Ovary (tissue), 10 donors: ENCODE measurements at places on chromosomes 13 and 19. TPM values are rescaled to one million over a fixed set of nuclear protein-coding genes. Genes with fewer than 3 reads are reported as not detected.

PSG6 gene
- not detected for total RNA-seq

HIPK4 gene
- total RNA-seq, result 0.35 TPM

SELENOV gene
- total RNA-seq, result not detected

ZNF57 gene
- 4.4 TPM for total RNA-seq

DNA sequence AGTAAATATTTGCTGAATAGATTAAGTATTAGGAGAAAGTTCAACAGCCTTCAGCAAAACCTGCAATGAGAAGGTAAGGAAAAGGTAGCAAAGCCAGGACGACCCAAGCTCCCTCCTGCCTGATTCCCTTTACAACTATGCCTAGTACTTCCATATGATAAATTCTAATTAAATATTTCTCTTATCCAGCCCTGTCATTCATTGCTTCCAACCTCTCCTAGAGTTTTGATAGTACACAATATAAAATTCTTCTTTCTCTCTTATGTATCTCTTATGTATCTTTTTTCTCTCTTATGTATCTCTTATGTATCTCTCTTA is 187.2 kb downstream of the DCT start:
- H3K27ac ChIP-seq, result no peak overlapping the region
- no peak for DNase-seq
- no peaks in the 10 kb centered on the region for H3K4me1 ChIP-seq
- H3K4me3 ChIP-seq, result no peak overlapping the region
- H3K36me3 ChIP-seq, result no peaks in the 10 kb centered on the region

- H3K4me1 ChIP-seq, result no peaks in the 10 kb centered on the region
- H3K4me3 ChIP-seq, result no peak overlapping the region
- no peak overlapping the region for H3K27ac ChIP-seq
- H3K36me3 ChIP-seq, result no peaks in the 10 kb centered on the region
- no peak for DNase-seq
- no peaks in the 10 kb centered on the region for H3K27me3 ChIP-seq
Measured at GRCh38 chr19:30555075-30555790, 183.0 kb downstream of the ZNF536 start.

DNA sequence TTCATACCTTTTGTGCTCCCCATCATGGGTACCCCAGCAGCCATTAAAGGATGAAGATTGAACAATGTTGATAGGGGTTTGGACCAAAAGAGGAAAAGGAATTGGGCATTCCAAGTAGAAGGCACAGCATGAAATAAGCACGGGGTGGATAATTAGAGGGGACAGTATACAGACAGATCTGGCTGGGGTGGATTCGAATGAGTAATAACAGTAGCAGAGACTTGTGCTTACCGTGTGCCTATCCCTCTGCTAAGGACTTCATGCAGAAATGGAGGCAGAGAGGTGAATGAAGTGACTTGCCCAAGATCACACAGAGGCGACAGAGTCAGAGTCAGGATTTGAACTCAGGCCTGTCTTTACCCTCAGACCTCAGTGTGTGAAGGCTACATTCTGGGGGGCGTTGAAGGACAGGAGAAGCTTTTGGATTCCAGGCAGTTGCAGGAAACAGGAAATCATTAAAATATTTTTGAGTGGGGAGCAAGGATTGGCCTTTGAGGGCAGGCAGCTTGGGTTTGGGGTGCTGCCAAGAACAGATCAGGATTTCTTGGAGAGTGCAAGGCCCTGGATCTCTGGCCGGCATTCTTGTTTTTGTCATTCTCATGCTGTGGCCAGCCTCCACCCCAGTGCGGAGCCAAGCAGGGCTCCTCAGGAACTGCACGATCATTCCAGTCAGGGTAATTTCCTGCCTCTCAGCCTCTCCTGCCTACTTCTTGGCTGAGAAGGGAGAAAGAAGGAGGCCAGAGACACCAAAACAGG is 18.7 kb downstream of the PAF1 start:
- DNase-seq, result peak; percentile 87
- H3K36me3 ChIP-seq, result no peaks in the 10 kb centered on the region
- H3K27ac ChIP-seq, result peak overlapping the region; percentile 46

DNA sequence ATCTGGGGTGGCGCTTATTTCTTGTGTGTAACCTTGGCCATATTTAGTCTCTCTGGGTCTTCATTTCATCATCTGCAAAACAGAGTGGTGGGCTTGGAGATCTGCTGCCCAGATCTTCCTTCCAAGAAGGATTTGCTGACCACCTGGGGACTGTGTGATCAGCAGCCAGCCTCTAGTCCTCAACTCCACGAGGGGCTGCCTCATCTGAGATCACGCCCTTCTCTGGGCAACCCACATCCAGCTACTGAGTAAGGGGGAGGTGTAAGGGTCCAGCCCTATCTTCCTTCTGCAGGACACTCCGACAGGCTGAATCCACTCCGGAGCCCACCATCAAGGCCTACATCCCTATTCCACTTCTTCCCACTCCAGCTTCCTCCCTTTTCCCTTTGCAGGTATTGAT is 57.9 kb downstream of the CHST8 start:
- no peak overlapping the region for H3K4me3 ChIP-seq
- no peak for DNase-seq
- H3K36me3 ChIP-seq, result no peaks in the 10 kb centered on the region

GRCh38 chr13:36358175-36358718 is 12.1 kb upstream of the SPART start:
- DNase-seq, result no peak
- peak overlapping the region; percentile 32 for H3K27ac ChIP-seq
- no peaks in the 10 kb centered on the region for H3K27me3 ChIP-seq
- H3K4me1 ChIP-seq, result peaks cover 12% of the 10 kb centered on the region
- H3K36me3 ChIP-seq, result no peaks in the 10 kb centered on the region
- no peak overlapping the region for H3K4me3 ChIP-seq

DNA sequence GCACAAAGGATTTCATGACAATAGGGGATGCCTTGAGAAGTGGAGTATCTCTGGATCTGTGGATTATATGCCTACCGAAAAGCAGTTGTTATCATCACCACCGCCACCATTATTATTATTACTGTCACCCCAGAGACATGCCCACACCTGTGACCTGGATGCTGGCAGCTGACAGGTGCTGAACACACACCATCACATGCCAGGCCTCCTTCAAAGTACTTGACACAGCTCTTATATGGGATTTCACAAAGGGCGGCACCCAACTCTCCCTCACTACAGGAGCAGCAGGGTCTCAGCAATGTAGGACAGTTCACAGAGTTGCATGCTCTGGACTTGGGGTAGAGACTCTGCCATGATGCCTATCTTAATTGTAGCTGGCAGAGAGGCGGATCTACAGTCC is 5.6 kb upstream of the GPR42 start:
- DNase-seq, result no peak
- no peaks in the 10 kb centered on the region for H3K4me1 ChIP-seq
- no peaks in the 10 kb centered on the region for H3K36me3 ChIP-seq
